ENCODE measurements at places on chromosomes 3 and 15.

GRCh38 chr15:86203462-86203861 is 123.8 kb downstream of the AGBL1 start:
- no peak for DNase-seq

DNA sequence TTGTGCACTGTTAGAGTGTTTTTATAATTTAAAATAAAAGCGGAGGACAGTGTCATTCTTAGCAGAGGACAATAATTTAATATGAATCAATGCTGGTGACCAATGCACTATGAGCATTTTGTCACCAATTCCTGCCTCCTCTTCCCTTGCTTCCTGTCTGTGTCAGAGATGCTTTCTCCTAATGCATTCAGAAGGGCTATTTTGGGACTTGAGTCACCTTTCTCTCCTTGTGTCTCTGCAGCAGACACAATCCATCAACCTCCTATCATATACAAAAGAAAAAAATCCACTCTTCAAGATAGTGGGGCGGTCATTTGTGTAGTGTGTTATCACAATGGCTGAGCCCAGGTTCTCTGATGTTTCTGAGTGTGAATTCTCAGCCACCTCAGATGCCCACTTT is 191.9 kb upstream of the VEPH1 start:
- DNase-seq: no peak

DNA sequence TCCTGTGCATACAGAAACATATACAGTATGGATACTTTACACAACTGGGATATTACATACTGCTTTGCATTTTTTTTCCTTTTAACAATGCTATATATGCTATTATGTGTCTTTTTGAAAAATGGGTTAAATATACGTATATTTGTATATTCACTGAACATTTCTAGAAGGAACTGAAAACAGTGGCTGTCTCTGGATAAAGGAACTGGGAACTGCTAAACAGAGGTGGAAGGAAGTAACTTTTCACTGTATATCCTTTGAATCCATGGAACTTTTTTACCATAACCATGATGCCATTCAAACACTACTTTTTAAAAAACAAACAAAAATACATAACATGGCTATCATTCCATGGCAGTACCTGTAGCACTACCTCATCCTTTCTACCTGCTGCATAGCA is 1.8 kb downstream of the MTFMT start:
- DNase-seq: no peak

GRCh38 chr3:169028716-169029115 is 634.8 kb downstream of the MECOM start:
- DNase-seq: no peak

- DNase-seq: peak; percentile 6
Observed at GRCh38 chr3:107630779-107631178, 108.0 kb downstream of the BBX start.

GRCh38 chr3:15458212-15458780 is 30.9 kb downstream of the EAF1 start:
- no peak for DNase-seq

- DNase-seq: no peak
Observed at GRCh38 chr3:152197937-152198336, 70.8 kb upstream of the MBNL1 start.

DNA sequence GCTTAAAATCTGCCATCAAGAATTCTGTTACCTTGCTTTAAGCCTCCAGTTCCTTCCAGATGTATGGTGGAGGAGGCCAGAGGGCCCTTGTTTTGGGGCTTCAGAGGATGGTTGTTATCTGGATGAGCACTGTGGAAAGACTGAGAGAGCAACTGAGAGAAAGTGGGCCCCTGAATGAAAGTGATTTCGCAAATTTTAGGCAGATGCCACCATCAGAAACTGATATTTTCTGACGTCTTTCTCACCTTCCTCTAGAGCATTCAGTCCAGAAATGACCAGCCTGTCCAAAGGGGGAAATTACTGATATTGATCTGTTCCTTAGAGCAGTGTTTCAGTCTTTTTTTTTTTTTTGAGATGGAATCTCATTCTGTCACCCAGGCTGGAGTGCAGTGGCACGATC is 13.4 kb downstream of the B3GNT5 start:
- no peak for DNase-seq

DNA sequence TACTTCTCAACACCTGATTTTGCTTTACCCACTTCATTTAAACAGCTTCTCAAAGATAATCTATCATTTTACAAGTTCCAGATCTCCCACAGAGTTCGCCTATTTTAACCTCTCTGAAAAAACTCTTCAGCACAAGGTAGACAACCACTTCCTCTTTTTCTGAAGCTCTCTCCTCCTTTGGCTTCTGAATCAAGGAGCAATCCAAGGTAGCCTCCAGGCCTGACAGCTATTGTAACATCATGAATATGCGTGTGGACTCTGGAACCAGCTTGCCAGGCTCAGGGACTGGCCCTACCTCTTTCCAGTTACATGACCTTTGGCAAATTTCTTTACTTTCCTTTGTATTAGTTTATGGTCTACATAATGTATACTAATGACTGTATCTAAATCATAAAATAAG is 405.9 kb upstream of the ZNF385D start:
- DNase-seq: no peak

DNA sequence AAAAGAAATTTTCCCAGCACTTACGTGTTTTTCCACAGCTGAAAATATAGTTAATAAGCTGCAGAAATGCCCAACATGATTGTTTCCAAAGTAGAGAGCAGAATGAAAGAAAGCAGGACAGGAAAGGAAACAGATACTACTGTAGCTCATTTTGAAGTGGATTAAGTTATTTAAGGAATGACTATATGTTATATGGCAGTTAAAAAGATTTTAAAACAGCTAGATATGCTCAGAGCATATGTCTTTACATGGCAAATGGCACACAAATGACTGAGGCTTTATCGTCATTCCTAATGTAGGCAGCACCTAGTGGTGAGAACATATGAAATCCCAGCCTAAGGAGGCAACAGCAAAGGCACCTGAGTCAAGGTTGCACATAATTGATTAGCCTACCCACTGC is 106.6 kb upstream of the SEMA6D start:
- no peak for DNase-seq

DNA sequence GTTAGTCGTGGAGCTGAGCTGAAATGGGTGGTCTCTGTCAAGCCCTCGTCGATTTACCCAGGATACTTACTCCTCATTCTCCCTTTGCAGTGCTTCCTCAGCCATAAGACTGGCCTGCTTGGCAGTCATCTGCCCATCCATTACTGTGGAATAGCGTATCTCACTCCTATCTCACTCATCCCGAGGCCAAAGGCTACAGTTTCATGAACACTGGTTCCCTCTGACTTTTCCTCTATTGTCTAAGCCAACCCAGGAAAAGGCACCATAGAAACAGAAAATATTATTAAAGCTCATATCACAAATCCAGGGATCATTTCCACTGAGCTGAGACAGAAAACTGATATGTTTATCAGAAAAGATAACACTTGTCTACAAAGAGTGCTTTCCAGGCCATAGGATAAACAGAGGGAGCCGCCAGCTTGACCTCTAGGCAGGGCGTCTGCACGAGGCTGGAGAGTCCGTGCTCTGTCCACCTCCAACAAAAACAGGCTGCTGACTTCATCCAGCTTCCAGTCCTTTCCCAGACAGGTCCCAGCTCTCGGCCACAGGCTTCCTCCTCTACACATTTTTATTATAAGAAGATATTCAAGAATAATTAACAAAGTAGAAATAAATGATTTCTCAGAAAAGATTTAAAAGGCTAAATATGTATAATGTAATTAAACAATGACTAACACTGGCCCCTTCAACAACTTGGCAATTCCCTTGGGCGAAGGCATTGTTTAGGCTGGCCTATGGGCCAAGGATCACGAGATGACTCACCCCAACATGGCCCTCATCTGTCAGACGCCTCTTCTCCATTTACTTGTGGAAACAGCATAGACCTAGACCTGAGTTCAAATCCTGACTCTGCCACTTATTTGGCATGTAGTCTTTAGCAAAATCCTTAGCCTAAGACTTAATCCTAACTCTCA is 27.4 kb upstream of the BOC start:
- DNase-seq: no peak

DNA sequence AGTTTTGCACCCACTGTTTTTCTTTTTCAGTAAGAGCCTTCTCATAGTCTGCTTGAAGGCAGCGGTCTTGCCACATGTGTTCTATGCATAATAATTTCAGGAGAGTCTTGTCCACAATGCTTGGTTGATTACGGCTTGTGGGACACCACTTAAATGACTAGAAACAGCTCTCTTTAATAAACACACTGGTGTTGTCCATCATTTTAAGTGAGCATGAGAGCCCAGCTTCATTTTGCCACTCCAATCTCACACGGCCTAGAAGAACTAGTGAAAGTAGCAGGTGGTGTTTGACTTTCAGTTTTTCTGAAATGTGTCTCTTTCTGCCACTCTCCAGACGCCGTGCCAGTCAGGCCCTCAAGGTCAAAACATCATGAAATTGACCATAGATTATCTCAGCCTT is 292.1 kb downstream of the LPP start:
- no peak for DNase-seq

GRCh38 chr3:56792193-56792592 is 9.6 kb downstream of the ARHGEF3 start:
- DNase-seq: no peak

GRCh38 chr3:31371484-31372177 is 161.1 kb upstream of the STT3B start:
- no peak for DNase-seq

- no peak for DNase-seq
Observed at GRCh38 chr3:171777596-171777995, 32.7 kb downstream of the PLD1 start.

DNA sequence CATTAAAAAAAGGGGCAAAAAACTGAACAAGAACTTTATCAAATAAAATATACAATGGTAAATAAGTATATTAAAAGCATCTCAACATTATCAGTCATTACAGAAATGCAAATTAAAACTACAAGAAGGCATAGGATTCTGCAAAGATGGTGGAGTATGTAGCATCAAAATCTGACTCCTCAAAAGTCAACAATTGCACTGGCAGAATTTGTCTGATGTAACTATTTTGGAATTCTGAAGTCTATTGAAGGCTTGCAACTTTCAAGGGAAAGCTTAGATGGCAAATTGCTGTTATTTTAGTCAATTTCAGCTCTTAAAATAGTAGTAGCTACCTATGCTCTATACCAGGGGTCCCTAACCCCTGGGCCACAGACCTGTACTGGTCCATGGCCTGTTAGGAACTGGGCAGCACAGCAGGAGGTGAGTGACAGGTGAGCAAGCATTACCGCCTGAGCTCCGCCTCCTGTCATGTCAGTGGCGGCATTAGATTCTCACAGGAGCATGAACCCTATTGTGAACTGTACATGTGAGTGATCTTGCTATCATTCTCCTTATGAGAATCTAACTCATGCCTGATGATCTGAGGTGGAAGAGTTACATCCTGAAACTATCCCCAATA is 107.6 kb downstream of the TGFBR2 start:
- no peak for DNase-seq

GRCh38 chr3:195119461-195120266 is 151.3 kb downstream of the XXYLT1 start:
- peak; percentile 89 for DNase-seq

DNA sequence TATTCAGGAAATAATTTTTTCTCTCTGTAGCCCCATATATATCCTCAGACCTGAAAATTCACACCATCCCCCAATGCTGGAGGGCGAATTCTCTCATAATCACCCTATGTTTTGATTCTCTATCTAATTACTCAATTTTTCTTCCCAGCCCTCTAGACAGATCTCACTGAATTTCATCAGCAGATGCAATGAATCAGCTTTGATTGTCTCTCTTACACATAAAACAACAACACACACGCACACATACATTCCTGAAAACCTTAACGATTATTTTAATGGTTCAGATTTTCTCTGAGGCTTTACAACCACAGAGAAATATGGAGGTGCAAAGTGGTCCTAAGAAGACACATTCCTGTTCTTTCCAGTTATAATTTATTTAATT is 11.1 kb downstream of the RBMS3 start:
- peak; percentile 50 for DNase-seq

DNA sequence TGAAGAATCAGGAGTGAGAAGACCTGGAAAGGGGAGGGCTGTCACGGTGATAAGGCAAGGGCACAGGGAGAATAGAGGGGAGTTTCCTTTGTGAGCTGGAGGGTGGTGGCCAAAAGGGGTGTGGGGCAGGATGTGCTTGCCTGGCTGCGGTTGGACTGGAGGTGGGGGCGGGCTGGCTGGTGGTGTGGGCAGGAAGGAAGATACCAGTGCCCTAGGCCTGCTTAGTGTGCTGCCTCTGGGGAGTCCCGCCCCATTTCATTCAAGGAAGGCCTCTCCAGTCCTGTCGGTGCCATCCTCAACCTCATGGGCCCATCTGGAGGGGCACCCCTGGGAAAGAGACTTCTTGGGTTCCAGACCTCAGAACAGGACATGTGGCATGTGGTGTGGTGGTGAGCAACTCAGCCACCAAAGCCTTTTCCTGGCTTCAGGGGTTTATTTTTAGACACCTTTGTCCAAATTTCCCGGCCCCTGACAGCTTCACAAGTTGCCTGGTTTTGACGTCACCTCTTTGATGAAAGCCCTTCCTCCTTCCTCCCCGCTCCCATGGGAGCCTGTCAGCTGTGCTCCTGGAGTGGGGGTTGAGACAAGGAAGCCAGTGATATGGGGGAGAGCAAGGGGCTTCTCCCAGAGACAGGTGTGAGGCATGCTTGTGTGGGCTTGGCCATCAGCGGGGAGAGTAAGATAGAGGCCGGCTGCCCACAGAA is 15.6 kb downstream of the TEX264 start:
- peak; percentile 31 for DNase-seq

DNA sequence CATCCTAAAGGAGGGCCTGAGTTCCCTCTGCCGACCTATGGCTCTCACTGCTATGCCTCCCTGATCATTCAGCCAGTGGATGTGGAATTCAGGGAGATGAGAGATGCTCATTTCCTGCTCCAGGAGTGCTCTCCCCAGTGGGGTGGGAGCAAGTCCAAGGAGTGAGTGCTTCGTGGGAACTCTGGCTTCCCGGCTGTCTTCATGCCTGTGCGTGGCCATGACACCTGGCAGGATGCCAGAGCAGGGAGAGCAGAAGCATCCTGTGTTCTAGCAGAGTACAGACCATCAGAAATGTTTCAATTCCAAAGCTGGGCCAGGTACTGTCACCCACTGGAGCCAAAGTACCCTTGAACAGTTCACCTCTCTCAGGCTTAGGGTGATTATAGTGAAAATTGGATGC is 45.1 kb downstream of the APH1B start:
- peak; percentile 47 for DNase-seq

DNA sequence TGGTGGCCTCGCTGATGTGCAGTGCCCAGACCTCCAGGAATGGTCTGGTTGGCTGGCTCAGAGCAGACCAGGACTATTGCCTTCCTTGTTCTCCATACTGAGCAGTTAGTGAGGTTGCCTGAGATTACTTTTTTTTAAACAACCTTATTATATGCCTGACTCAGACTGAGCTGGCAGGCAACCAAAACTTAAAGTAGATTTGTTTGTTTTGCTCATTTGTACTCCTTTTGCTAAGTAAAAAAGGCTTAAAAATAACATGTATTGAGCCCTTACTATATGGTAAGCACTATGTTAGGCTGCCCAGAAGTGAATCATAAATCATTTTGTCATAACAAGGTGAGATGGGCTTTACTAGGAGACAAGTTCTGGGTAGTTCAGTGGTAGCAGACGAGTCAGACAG is 92.4 kb downstream of the GHSR start:
- DNase-seq: peak; percentile 93

- DNase-seq: no peak
Observed at GRCh38 chr3:168052515-168052914, 43.2 kb downstream of the GOLIM4 start.

- DNase-seq: peak; percentile 32
Observed at GRCh38 chr3:156492801-156493261, 62.1 kb downstream of the SSR3 start.

Measured in fibroblast of skin of right quadriceps (primary cell).